ENCODE measurements at places on chromosomes 13 and 19.

- no peak for DNase-seq
Observed at GRCh38 chr13:21074546-21074945, 13.2 kb upstream of the LATS2 start.

DNA sequence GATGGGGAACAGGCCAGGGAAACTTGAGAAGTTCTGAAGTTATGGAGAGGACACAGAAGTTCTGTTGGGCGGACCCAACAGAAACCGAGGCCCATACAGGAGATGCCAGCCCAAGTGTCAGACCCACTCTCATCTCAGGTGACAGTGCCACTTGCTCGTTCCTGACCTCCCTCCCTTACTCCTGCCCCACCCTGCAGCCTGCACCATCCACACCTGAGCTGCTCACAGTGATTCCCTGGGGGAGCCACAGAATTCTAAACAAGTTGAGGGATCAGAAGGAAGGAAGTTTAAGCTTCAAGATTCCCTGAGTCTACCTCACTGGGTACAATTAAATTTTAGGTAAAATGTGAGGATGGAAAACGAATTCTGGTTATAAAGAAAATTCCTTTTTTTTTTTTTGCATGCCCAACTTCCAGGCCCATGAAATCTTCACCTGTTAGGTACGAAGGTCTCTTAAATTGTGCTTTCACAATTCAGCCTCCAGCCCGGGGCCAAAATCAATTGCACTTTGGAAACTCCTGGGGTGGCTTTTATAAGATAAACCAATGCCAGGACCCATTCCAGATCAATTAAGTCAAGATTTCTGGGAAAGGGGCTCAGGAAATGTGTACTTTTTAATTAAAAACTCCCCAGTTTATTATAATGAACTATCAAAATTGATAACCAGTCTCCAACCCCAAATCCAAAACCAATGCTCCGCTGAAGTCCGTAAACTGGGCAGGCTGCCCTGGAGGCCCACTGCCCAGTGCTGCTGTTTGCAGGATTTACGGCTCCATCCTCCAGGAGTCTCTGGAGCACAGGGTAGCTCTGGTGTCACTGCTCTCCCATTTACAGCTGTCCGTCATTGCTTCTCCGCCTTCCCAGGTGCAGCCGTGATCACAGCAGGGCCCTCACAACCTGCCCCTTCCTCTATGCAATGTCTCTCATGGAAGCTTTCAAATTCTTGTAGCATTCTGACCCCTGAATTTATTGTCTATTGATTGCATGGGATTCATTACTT is 643.5 kb downstream of the UQCRFS1 start:
- DNase-seq, result no peak

- no peak for DNase-seq
Observed at GRCh38 chr13:34879851-34880250, 62.2 kb upstream of the NBEA start.

- peak; percentile 48 for DNase-seq
Observed at GRCh38 chr13:100521851-100522617, 66.6 kb downstream of the GGACT start.
